NCI-H1105 (cell line): ENCODE measurements at places on chromosomes 16 and 17.

DNA sequence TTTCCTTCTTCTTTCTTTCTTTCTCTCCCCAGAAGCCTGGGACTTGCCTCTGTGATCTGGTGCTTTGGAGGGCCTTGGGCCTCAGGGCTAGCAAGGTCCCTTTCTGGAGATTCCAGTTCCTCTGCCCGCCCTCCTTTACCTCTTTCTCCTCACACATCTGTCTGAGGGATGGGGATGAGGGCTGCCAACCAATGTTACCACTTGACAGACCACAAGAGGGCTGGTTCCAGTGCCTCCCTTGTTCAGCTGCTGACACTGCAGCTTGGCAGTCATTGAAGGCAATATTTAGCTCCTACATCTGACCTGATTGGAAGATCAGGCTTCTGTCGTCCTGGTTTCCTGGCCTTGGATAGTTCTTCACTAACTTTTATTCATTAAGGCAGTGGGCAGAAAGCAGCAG, 3.6 kb upstream of the ZNF652 start:
- DNase-seq = no peak

GRCh38 chr17:40129498-40129897, 7.7 kb downstream of the MSL1 start:
- no peak for DNase-seq

GRCh38 chr16:75252946-75253911, 1.8 kb upstream of the BCAR1 start:
- DNase-seq = no peak

DNA sequence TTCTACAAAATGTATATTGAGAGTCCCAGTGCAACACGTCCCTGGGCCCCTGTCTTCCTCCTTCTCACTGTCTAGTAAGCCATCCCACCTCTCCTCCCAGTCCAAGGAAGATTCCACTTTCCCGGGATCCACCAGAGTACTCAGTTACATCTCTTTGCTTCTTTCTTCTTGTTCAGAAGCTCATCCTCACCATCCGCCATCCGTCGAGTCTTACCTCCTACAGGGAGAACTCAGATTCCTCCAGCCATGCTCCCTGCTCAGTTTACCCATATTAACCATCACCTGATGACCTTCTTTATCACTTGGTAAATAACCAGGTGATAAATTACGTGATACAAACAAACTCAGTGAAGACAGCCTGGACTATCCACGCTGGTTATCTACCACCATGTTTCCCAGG, 57.1 kb downstream of the CYTH1 start:
- no peak for DNase-seq

DNA sequence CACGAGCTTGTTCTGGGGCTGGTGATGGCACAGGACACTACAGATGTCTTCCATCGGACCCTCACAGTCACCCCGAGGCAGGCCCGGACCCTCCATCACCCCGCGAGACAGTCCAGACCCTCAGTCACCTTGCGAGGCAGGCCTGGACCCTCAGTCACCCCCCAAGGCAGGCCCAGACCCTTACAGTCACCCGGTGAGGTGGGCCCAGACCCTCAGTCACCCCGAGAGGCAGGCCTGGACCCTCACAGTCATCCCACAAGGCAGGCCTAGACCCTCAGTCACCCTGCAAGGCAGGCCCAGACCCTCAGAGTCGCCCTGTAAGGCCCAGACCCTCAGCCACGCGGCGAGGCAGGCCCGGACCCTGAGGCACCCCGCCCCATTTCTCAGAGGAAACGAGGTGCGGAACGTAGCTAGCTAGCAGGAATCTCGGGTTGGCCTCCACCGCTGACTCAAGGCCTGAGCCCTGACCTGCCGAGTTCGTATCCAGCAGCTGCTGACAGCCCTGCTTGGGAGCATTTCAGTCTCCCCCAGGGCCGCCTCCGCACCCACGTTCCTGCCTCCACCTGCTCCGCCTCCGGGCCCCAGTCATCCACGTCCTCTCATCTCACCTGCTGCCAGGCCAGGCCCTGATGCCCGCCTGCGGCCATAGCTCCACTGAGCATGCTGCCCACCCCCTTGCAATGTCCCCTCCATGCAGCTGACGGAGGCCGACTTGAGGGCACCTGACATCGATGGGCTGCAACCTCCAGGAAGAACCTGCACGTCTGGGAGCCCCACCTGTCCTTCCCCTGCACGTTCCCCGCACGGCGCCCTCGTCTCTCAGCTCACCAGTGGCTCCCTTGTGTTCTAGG, 28.7 kb downstream of the RPH3AL start:
- DNase-seq = no peak

- no peak for DNase-seq
These were observed 16.2 kb downstream of the TBX4 start for GRCh38 chr17:61468263-61468907.

DNA sequence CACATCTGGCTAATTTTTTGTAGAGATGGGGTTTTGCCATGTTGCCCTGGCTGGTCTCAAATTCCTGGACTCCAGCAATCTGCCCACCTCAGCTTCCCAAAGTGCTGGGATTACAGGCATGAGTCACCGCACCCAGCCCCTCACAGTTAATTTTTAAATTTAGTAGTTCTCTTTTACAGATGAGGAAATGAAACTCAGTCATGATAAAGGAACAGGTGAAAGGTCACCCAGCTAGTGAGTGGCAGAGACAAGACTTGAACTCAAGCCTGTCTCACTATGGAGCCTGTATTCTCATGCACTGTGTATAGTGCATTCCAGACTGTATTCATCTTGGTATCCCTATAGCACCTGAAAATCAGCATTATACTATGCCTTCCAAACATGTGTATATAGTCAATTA, 77.1 kb upstream of the WSB1 start:
- DNase-seq = no peak

- no peak for DNase-seq
These were observed 51.8 kb downstream of the BEAN1 start for GRCh38 chr16:66478733-66479511.

DNA sequence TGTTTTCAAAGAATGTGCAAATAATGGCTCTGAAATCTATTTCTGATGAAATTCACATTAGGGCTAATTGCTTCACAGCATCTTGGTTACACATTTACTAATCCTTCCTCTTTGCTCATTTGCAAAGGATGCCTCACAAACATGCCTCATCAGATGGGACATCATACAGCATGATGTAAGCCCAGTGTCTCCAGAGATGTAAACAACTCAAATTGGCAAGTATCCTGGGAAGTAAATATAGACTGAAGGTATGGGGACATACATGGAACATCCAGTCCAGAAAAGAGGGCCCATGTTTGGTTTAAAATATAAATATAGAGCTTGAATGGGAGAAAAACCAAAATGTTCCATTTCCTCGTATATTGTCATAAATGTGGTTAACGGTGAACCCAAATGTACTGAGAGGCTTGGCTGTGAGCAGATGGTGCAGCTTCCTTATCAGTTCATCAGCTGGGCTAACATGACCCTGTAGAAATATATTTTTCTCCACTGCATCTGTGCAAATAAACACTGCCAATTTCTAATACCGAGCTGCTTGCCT, 142.9 kb upstream of the NUDT7 start:
- no peak for DNase-seq

GRCh38 chr16:64409783-64410210, 712.1 kb downstream of the CDH11 start:
- DNase-seq = no peak

- DNase-seq = no peak
These were observed 80.9 kb downstream of the PARN start for GRCh38 chr16:14548933-14549788.

DNA sequence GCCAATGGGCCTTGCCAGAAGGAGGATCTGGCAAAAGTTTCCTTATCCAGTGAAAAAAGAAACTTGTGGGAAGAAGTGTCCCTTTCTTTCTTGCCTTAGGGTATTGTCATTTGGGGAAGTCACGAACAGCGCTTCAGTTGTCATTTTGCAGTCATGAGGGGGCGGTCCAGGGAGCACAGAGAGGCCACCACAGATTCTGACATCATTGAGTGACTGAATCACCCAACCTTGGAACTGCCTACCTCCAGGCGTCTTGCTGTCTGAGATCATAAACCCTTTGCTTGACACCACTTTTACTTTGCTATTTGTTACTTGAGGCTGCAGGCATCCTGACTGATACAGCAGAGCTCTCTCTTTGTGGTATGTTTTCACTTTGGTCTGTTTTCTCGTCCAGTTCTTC, 3.1 kb upstream of the WSCD1 start:
- no peak for DNase-seq

- DNase-seq = no peak
These were observed 23.0 kb downstream of the VAC14 start for GRCh38 chr16:70777973-70778406.

GRCh38 chr16:31133046-31133501, 2.5 kb downstream of the PRSS8 start:
- DNase-seq = no peak

GRCh38 chr17:15971882-15972281, 27.0 kb downstream of the ADORA2B start:
- no peak for DNase-seq

DNA sequence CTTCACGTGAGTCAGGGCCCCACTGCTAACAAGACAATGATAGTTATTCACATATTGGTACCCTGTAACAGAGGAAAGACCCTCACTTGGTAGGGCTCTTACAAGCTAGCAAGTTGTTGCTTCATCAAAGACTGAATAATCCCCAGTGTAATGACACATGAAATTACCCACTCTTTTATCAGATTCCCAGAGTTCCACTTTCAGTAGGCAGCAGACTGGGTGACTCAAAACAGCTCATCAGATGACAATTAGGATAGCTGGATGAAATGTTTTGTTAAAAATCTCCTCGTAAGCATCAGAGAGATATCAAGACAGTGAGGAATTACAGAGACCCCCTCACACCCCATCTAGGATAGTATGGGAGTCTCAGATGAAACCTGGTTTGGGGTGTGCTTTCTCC, 6.8 kb upstream of the OR1E2 start:
- no peak for DNase-seq

GRCh38 chr17:63854709-63855108, 12.2 kb upstream of the SMARCD2 start:
- DNase-seq = no peak

DNA sequence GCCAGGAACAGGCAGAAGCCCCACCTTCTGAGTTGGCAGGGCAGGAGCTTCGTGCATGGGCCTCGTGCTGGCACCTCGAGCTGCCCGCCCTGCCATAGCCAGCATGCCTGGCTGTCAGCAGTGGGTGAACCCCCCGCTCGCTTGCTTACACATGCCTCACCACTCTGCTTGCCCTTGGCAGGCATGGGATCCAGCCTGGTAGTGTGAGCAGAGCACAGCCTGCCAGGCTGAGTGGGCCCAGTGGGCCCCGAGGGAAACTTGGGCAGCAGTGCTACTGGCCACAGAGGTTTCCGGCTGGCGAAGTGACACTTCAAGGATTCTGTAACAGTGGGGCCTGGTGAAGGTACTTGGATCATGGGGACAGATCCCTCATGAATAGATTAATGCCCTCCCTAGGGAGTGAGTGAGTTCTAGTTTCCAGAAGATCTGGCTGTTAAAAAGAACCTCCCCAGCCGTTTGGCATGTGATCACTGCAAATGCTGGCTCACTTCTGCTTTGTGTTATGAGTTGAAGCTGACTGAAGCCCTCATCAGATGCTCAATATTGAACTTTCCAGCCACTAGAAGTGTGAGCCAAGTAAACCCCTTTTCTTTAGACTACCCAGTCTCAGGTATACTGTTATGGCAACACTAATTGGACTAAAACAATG, 114.7 kb downstream of the BCAS3 start:
- no peak for DNase-seq

DNA sequence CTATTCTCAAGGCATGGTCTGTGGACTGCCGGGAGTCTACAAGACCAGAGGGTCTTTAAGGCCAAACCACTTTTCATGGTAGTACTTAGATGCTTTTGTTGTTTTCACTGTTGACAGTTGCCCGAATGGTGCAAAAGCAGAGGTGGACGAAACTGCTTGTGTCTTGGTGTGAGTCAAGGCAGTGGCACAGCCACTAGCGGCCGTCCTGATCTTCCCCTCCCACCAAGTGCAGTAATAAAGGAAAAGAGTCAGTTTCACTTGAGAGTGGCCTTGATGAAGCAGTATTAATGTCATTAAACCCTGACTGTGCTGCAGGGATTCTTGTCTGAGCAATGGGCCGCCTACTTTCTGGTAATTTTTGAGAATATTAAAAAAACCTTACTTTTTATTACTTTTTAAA, 109.1 kb downstream of the PRKCA start:
- DNase-seq = no peak

- DNase-seq = no peak
These were observed 850 bp downstream of the GINS3 start for GRCh38 chr16:58393138-58393504.

DNA sequence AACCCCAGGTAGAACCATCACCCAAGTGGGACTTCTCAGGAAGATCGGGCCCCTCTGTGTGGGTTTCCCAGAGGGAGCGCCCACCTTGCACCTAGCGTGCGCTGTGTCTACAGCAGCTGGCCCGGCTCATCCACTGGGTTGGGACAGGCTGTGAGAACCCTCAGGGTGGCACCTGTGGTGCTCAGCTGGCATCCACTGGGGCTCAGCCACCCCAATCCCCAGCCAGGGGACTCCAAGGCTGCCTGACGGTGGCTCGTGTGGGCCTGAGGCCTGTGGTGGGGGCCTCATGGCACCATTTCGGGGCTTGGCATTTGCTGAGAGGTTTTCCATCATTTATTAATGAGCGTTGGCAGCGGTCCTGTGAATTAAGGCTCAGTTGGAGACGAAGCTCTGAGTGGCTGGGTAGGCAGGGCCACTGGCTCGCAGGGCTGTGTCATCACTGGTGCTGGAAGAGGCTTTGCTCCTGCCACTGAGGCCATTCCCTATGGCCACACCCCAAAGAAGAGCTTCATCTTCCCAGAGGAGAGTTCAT, 28.5 kb downstream of the CACNG4 start:
- DNase-seq = no peak

GRCh38 chr17:6109536-6109935, 39.4 kb downstream of the WSCD1 start:
- no peak for DNase-seq

DNA sequence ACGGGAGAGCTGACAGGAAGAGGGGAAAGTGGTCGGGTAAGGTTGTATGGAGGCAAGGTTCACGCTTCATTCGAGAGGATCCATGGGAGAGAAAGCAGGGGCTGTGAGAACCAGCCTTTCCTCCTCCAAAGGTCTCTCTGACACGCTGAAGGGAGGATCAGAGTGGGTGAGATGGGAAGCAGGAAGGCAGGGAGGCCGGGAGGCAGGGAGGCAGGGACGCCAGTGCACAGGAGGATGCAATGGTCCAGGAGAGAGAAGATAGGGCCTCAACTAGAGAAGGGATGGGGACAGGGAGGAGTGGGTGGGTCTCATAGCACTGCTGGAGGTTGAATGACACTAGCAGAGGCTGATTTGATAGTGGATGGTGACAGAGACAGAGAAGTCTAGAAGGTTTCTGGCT, 54.1 kb downstream of the PIMREG start:
- no peak for DNase-seq

DNA sequence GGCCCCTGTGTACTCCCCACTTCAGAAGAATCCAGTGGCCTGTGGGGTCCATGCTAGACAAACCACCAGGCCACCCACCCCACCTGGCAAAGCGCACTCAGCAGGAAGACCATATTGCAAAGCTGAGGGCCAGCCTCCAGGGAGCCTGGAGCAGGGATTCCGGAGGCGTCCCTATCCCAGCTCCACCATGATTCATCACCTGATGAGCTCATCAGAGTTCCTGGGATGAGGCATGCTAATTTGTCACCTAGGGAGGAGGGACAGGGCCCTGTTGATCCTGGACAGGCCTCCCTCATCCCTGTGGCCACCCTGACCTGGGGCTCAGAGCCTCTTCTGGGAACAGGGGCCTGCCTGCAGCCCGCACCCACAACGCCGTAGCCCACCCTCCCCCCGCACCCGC, 131.6 kb upstream of the PLCG2 start:
- DNase-seq = no peak

GRCh38 chr16:29688172-29688571, 9.2 kb downstream of the QPRT start:
- DNase-seq = no peak

- no peak for DNase-seq
These were observed 42.7 kb upstream of the ICAM2 start for GRCh38 chr17:64063088-64063487.
